ENCODE measurements at places on chromosomes 16 and 17. TPM values are rescaled to one million over a fixed set of nuclear protein-coding genes. Genes with fewer than 3 reads are reported as not detected.

The CA7 gene
- not detected for total RNA-seq

The SDR42E1 gene
- 2.6 TPM for total RNA-seq

The KRTAP4-6 gene
- total RNA-seq = not detected

The RMI2 gene
- 0.97 TPM for total RNA-seq

The MYH1 gene
- total RNA-seq = 0.25 TPM

The FGF11 gene
- 34.8 TPM for total RNA-seq

The DNAH17 gene
- not detected for total RNA-seq

The HSPB9 gene
- not detected for total RNA-seq

The FBF1 gene
- total RNA-seq = 5.5 TPM

The GNGT2 gene
- total RNA-seq = 2.1 TPM

GRCh38 chr16:4414187-4414917, 2.0 kb downstream of the CORO7 start:
- DNase-seq = no peak

DNA sequence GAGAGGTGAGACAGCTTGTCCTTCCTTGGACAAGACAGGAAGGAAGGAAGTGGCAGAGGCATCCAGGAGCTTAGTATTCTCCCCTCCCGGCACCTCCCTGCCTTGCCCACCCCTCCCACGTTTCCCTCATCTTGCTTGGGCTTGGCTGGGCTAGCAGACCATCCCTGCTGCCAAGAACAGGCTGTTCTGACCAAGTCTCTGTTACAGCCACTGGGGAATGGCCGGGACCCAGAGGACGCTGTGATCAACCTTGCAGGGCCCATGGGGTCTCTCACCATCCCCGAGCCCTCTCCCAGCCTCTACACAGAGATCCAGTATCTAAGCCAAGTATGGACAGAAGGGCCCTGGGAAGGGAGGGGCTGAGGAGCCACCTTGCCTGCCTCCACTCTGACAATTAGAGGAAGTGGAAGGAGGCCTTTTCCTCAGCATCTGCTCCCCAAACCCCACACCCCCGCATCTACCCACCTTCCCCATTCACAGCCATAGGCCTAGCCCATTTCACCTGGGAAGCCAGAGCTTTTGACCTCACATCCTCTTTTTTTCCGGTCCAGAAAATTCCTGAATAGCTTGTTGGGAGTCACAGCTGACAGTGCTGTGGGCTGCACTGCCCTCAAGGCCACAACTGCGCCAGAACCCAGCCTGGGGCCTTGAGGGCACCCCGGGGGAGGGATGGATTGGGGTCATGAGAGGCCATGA, 14.1 kb downstream of the CD300LG start:
- peak; percentile 87 for DNase-seq

DNA sequence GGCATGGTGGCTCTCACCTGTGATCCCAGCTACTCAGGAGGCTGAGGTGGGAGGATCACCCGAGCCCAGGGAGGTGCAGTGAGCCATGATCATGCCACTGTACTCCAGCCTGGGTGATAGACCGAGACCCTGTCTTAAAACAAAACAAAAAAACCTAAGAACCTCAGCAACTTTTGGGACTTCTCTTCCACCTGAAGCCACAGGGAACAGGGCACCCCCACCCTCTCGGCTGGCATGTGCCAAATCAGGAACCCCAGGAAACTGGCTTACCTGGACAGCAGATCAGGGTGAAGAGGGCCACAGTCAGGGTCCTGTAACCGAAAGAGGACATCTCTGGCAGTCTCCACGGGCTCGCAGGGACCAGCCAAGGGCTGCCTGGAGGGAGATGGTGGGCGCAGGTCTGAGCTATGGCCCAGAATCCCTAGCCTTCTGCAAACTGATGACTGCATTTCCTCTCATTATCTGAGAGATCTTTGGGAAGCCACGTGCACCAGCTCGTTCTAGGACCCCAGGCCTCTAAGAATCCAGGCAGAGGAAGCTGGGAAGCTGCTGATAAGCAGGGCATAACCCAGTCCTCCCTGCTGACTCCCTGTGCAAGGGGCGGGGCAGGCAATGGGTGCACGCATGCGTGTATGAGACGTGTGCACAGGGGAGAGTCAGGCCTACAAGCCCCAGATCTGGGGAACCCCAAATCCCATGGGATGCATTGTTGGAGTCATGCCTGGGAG, 8.4 kb downstream of the PRR29 start:
- peak; percentile 82 for DNase-seq

DNA sequence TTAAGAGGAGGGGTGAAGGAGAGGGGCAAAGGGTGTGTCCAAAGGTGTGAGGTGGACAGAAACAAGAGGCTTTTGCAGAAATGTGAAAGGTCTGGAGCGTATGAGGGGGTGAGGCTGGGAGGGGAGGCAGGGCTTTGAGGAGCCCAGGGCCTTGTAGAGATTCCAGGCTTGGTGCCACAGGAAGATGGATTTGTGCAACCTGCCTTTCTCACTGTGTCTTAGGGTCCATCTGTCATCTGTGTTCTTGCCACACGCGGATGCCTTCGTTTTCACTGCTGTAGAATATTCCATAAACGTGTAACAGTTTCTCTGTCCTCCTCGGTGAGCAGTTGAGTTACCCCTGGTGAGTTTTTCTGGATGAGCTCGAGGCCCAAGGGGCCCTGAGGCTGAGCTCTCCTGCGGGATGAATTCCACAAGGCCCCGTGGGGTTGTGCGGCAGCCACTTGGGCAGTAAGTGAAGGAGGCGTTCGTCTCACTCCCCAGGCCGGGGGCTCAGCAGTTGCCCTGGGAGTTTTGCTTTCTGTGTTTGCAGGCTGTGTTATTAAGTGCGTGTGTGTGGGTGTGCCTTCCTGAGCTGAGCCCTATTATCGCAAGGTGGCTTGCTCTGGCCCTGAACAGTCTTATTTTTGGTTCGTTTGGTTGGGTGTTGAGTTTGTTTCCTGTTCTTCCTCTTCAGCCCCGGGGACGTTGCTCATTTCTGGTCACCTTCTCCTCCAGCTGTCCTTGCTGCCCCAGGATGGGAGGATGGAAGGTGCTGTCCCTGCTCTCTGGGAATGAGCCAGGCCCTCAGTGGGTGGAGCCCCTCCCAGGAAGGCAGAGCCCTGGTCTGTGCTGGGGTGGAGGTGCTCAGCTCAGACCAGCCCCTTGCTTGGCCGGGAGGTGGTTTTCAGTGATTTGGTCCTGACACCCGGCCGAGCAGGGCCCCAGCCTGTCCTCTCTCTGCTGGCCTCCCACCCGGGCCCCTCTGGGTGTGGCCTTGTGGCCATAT, 28.4 kb downstream of the BAIAP2 start:
- no peak for DNase-seq

GRCh38 chr16:81570151-81570846, 125.7 kb downstream of the CMIP start:
- no peak for DNase-seq

- peak; percentile 79 for DNase-seq
These were observed 1.4 kb downstream of the TRAF4 start for GRCh38 chr17:28744972-28745785.

DNA sequence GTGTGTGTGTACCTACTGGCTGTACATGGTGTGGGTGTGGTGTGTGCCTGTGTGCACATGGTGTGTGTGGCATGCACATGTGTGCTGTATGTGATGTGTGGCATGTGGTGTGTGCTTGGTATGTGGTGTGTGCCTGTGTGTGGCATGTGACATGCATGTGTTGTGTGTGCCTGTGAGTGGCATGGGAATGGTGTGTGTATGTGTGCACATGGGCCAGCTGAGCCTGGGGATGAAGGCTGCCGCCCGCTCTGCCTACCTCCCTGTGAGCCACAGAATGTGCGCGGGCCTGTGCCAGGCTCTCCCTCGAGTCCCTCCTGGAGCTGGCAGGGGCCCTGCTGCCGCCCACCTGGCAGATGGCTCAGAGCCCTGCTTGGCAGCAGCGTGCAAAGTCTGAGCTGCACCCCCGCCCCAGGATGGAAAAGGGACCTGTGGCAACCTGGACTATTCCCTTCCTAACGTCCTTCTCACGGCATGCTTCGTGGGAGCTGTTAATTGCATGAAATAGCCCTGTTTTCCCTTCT, 9.3 kb downstream of the PRSS27 start:
- DNase-seq = peak; percentile 37

- no peak for DNase-seq
These were observed 676.2 kb downstream of the CDH11 start for GRCh38 chr16:64445649-64446048.

DNA sequence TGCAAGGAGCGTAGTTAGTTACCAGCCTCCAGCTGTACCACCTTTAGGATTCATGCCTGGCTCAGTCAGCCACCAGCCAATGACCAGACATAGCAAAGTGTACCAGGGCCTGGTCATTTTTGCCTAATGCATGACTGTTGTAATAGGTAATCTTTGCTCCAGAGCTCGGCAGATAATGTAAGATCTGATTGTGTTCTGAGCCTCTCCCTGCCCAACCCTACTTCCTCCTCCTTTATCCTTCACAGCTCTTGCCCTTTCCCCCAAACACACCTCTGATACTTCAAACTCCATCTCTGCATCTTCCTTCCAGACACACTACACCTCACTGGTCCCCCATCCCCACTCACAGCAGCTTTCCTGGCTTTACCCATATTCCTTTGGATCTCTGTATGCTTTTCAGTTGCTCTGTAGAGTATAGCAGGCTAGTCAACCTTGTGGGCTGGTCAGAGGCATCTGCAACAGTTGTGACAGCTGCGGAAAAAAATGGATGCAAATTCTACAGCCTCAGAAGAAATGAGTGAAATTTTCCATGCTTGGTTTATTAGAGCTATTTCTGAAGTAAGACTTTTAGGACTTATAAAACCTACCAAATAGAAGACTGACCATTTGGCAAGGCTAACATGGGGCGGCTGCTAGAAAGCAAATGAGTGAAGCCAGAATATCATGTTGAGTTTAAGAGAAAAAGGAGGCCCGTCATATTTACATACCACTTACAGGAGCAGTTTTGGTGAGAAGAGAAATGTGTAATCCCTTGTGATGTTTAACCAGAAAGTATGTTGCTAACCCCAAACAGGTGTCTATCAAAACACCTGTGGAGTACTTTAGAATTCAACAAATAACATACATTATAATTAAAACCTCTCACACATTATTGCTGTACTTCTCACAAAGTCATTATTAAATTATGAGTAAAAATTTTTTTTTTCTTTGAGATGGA, 19.9 kb upstream of the C16orf87 start:
- no peak for DNase-seq

DNA sequence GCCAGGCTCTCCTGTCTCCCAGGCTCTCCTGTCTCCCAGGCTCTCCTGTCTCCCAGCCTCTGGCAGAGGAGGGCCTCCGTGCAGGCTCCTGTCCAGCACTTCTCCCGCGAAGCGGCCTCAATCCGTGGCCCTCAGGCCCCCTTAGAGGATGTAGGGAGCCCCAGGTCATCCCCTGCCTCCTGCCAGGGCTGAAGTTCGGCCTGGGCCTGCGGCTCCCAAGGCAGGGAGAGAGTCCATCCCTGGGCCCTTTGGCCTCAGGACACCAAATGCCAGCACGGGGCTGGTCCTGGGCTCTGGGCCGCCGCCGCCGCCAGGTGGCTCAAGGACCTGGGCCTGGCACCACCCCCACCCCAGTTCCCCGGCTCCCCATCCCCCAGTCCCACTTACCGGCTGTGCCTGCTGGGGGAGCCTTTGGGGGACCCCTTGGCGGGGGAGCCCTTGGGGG, 370 bp downstream of the EVPL start:
- DNase-seq = peak; percentile 20

- no peak for DNase-seq
These were observed 533.7 kb downstream of the HAPSTR1 start for GRCh38 chr16:9625122-9625521.

- no peak for DNase-seq
These were observed 33.8 kb downstream of the GTF3C1 start for GRCh38 chr16:27515874-27516353.

- no peak for DNase-seq
These were observed 9.1 kb upstream of the DUXB start for GRCh38 chr16:75710344-75710743.

GRCh38 chr16:12829096-12829888, 25.6 kb upstream of the CPPED1 start:
- DNase-seq = no peak

GRCh38 chr16:564690-565418, 2.0 kb upstream of the NHLRC4 start:
- no peak for DNase-seq

GRCh38 chr16:1650131-1650530, 27.9 kb upstream of the JPT2 start:
- no peak for DNase-seq

- DNase-seq = no peak
These were observed 3.3 kb upstream of the COG1 start for GRCh38 chr17:73189417-73190099.

DNA sequence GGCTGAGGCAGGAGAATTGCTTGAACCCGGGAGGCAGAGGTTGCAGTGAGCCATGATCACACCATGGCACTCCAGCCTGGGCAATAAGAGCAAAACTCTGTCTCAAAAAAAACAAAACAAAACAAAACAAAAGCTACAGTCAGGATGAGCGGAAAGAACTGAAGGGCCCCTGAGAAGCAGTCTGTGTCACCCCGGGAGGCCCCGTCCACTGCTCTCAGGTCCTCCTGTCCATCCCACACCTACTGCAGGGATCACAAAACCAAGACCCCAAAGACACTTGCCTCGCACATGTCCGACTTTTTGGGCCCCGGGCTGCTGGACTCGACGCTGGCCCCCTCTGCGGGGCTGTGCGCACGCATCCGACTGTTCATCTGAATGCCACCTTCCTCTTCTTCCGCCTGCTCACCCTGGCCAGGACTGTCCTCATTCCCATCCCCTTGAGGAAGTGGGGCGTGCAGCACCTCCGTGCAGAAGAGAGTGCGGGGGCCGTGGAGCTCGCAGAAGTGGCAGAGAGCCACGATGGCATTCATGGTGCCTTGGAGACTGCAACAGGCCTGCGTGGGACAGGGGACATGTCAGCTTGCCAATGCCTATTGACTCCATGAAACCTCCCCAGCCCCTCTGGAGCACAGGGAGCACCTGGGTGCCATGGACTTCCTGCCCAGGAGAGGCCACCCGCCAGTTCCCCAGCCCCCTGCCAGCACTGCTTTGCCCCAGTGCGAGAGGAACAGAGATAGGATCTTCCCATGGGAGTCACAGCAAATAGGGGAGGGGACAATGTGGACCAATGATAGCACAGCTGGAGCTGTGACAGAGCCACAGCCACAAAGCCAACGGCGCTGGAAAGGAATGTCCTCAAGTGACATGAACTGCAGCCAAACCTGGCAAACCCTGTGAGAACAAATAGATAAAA, 9.1 kb downstream of the FLCN start:
- no peak for DNase-seq

GRCh38 chr16:53817117-53817755, 113.3 kb downstream of the FTO start:
- DNase-seq = no peak

- DNase-seq = peak; percentile 28
These were observed 15.9 kb downstream of the TBX2 start for GRCh38 chr17:61415374-61416210.

DNA sequence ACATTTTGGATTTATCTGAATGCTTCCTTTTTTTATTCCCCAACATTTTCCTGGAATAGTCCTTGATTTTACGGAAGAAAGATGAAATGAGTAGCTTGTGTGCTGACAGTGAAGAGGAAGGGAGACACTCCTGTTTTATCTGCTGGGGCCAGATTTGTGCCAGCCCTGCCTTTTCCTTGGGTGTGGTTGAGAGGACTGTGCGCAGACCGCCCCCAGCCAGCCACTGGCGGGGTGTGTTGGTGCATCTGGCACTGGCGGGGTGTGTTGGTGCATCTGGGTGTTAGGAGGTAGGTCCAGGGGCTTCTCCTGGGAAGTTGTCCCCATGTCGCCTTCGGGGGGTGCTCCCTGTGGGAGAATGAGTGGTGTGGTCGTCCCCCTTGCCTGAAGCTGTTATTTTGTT, 39.5 kb downstream of the RAP1GAP2 start:
- no peak for DNase-seq

All from right cardiac atrium (tissue), 5 donors.